ENCODE measurements at places on chromosomes 3 and 15. TPM values are rescaled to one million over a fixed set of nuclear protein-coding genes. Genes with fewer than 3 reads are reported as not detected.

DNA sequence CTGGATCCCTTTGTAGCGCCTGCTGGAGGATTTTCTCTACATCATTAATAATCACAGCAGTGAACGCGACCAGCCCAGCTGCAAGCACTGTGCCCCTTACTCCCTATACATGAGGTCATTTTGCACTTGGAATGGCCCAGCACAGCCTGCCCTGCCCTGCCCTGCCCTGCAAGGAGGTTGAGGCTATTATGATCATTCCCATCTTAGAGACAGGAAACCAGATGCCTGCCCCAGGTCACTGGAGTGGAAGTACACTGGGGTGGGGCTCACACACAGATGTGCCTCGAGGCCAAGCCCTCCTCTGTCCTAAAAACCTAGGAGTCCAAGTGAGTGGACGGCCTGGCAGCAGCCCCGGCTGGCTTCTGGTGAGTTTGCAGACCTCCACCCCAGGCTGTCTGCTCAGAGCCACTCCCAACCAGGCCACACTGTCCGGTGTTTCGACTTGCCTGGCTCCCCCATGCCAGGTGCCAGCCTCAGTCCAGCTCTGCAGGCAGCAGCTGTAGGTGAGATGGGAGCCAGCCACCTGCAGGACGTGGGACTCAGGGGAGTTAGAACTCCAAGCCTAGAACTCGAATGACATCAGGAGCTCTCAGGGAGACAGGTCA is 30.4 kb upstream of the SEC61A1 start:
- DNase-seq = no peak

- no peak for DNase-seq
These were observed 82.4 kb upstream of the PRR23C start for GRCh38 chr3:139127101-139127500.

DNA sequence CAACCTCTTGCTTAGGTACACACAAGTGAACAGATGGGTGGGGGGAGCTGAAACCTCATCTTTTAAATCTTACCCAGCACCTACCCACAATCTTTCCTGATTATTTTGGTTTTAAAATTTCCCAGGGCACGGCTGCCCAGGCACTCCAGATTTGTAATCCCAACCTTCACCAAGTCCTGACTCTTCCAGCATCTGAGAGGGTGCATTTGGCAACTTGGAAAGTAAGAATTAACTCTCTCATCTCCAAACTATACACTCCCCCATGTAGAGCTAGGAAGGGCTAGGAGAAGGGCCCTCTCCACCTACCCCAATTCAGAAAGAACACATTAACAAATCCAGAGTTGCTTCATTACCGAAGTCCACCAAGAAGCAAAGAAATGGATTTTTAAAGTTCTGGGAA is 41.7 kb upstream of the PRICKLE2 start:
- DNase-seq = no peak

MFGE8 gene
- 149 TPM for total RNA-seq

DNA sequence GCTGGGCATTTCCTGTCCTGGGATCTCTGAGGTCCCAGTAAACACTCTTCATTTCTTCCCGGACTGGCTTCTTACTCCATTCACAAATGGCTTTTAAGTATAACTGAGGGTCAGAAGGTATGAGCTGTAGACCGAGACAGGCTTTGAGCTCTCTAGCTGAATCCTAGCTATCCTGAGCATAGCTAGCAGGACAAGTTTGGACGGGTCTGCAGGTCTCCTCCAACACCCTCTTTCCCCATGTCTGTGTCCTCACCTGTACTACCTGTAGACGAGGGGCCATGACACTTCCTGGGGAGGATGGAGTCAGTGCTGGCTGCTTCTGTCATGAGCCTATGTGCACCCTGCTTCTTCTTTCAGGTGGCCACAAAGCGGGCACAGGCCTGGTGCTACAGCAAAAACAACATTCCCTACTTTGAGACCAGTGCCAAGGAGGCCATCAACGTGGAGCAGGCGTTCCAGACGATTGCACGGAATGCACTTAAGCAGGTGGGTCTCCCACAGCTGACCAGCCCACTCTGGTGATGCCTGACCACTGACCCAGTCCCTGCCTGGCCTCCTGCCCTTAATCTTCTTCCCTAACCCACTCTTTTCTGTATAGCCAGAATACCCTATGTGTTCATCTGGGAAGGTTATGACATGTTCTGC is 72.1 kb upstream of the ACAD9 start:
- DNase-seq = no peak

DNA sequence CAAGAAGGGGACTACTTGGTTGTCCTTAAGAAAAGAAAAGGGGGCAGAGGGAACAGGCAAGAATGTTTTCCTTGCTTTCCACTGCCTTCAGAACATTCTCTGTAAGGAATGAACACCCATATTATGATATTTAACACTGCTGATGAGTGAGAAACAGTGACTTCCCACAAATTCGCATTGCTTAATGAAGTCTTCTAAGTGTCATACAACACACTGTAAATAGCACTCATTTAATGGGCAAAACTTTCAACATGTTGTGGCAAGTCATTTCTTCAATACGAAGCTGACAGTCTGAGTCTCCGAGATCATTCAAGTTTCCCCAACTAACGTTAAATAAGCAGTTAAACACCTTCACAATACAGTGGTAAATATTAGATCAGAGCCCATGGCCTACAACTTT is 464.4 kb downstream of the SHQ1 start:
- no peak for DNase-seq

GRCh38 chr3:124526601-124527000 is 203.7 kb upstream of the UMPS start:
- no peak for DNase-seq

- no peak for DNase-seq
These were observed 26.4 kb downstream of the POLG start for GRCh38 chr15:89308236-89308635.

ANKRD34C gene
- not detected for total RNA-seq

MYO5C gene
- total RNA-seq = 0.16 TPM

- DNase-seq = no peak
These were observed 74.0 kb upstream of the ETV5 start for GRCh38 chr3:186182850-186183249.

DNA sequence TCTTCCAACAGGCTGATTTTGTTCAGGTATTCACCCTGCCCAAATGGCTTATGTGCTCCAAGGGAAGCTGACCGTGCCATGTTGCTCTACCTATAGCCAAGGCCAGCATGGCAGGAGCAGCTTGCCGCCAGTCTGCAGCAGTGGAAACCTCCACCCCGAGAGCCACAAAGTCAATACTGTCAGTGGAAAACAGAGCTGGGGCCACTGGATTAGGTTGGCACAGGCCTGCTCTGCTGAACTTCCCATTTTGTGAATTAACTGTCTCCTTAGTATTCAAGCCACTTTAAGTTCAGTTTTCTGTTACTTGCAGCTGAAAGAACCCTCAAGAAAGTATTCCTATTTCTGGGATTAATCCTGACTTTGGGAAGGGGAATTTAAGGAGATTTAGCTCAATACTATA is 63.8 kb upstream of the XCR1 start:
- no peak for DNase-seq

DPPA2 gene
- total RNA-seq = not detected

DNA sequence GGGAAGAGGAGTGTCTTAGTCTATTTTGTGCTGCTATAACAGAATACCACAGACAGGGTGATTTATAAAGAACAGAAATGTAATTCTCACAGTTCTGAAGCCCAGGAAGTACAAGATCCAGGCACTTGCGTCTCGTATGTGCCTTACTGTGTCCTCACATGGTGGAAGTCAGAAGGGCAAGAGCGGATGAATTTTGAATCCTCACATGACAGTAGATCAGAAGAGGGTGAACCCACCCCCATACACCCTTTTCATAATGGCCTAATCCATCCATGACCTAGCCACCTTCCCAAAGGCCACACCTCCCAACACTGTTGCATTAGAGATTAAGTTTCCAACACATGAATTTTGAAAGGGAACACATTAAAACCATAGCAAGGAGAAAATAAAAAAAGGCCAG is 18.7 kb upstream of the ANXA2 start:
- DNase-seq = no peak

DNA sequence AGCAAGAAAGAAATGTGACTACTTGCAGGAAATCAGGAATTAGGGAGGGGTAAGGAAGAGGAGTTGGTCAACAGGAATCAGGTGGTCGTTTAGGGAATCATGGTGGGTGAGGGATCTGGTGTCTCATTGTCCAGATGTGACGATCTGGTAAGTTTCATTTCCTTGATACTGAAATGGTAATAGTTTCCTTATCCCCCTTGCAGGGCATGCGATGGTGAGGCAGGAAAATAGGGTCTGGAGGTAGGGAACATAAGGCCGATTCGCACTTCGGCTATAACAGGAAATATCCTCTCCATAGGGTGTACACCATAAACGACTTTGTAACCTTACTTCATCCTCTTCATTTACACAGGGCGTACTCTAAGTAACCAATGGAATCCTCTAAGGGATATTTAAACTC is 574 bp upstream of the LRRC34 start:
- DNase-seq = no peak

DNA sequence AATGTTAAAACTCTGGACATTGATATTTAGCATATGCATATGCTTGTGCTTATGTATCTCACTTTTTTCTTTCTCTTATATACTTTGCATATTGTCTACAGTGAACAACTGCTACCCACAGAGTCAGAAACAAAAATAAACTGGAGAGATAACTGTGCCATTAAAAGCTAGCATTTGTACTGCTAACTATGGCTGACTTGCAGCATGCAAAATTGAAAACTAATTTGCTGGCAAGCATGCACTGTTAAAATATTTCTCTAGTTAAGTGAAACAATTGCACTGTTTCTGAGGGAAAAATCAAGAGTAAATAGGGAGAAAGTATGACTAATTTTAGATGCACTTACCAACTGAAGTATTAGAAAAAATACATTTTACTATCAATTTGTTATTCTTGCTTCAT is 177.8 kb downstream of the CBLB start:
- no peak for DNase-seq

DNA sequence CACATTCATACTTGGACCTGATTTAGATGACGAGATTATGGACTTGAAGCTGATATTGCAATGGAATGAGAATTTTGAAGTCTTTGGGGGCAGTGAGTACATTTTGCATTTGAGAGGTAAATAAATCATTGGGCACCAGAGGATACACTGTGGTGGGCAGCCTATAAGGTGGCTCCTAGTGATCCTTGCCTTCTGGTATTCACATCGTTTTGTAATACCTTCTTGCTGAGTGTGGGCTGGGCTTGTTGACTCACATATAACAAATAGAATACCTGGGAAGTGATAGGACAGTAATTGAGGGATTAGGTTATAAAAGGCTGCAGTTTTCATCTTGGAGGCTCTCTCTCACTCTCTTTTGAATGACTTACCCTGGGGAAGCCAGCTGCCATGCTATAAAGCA is 605.5 kb upstream of the KCNMB2 start:
- DNase-seq = no peak

GRCh38 chr3:122258757-122259371 is 66.2 kb upstream of the CSTA start:
- peak; percentile 12 for DNase-seq

ZNF660 gene
- 2.6 TPM for total RNA-seq

GRCh38 chr3:128470134-128470899 is 3.6 kb upstream of the DNAJB8 start:
- DNase-seq = no peak

DUOX1 gene
- not detected for total RNA-seq

- no peak for DNase-seq
These were observed 140.4 kb downstream of the SATB1 start for GRCh38 chr3:18284716-18285115.

Measured in SJSA1 (cell line).